ENCODE measurements at places on chromosomes 3 and 15.

GRCh38 chr15:79561982-79562381 lies 129.8 kb downstream of the MINAR1 start:
- no peak for DNase-seq

GRCh38 chr3:31533169-31534064 lies 692 bp downstream of the STT3B start:
- no peak for DNase-seq

GRCh38 chr3:143265501-143266070 lies 146.0 kb downstream of the CHST2 start:
- DNase-seq: no peak

DNA sequence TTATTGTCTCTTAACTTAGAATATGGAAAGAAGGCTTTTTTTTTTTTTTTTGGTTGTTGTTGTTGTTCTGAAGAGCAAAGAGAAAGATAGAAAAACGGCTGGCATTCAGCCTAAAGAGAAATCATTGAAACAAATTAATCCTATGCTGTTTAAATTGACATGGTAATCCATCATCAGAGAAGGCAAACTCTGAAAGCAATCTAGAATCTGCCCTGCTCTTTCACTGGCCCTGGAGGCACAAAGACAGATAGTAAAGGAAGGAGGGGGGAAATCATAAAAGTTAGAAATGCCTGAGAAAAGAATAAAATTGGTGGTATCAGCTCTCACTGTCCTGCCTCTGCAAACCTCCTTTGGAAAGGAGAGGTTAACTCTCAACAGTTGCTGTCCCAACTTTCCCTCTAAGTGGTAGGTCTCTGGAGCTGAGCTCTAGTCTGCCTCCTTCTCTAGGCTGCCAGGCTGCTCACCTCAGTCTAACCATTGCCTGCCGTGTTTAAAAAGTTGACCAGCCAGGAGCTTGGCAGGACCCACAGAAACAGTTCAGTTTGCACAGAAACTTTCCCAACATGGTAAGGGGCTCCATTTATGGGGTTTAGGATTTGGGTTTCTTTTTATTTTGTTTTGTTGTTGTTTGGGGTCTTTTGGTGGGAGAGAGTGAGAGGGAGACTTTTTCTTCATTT lies 13.4 kb upstream of the NR2F2 start:
- no peak for DNase-seq

- no peak for DNase-seq
These were observed 436.1 kb downstream of the CHL1 start for GRCh38 chr3:632571-633170.

DNA sequence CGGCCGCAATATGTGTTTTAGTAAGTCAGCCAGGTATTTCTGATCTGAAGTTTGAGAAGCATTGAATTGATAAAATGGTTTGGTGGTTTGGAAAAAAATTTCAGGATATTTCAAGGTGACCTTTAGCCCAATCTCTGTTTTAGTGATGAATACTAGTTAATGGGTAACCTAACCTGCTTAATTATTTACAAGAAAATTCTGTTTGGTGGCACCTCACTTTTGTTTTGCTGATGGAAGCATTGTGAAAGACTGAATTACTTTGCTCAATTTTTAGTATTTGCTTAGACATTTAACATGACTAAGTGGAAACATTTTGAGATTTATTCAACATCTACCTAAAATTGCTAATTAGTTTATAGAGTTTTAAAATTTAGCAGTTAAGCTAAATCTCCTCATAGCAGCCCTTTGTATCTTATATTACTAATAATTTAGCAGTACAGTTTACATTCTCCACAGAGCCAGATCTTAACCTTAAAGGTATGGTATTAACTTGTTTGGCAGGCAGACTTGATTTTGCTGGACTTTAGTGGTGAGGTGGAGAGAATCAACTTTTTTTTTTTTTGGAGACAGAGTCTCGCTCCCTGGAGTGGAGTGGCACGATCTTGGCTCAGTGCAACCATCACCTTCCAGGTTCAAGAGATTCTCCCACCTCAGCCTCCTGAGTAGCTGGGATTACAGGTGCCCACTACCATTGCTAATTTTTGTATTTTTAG lies 35.4 kb downstream of the GRAMD1C start:
- no peak for DNase-seq

DNA sequence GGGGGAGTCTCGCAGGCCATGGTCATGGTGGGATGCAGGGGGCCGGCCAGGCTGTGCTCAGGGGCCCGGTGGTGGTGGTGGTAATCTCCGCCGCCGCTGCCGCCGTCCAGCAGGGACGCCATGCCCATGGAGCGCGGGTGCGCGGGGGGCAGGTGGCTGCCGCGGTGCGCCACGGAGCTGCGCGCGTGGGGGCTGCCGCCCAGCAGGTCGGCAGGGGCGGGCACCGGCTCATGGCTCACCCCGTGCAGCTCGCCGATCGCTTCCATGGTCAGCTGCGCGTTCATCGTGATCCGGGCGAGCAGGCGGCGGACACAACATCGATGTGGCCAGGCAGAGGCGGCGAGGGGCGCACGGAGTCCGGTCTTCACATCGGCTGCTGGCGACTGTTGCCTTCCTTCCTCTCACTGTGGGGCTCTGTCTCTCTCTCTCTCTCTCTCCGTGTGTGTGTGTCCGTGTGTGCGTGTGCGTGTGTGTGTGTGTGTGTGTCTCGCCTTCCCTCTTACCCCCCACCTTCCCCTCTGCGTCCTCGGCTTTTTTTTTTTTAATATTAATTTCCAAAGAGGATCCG lies 451 bp downstream of the ONECUT1 start:
- DNase-seq: no peak

- DNase-seq: no peak
These were observed 1.0 kb downstream of the P3H2 start for GRCh38 chr3:190119461-190120268.
